GM12865 (cell line): ENCODE measurements at places on chromosomes 2 and 18.

DNA sequence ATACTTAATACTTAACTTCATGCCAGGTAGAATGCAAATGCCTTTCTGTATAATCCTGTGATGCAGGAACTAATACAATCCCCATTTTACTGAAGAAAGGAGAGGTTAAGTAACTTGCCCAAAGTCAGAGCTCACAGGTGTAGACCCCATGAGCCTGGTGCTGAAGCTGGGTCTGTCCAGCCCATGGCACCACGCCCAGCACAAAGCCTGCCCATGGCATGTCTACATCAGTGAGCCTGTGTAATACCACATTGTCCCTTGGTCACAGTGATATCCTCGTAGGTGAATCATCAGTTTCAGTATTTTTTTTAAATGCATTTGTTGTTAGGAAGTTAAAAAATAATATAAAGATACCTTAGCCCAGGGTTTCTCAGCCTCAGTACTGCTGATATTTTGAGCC is 69.9 kb upstream of the MCFD2 start:
- peak; percentile 69 for DNase-seq

GRCh38 chr2:69811591-69811990 is 17.9 kb upstream of the GMCL1 start:
- DNase-seq: no peak

DNA sequence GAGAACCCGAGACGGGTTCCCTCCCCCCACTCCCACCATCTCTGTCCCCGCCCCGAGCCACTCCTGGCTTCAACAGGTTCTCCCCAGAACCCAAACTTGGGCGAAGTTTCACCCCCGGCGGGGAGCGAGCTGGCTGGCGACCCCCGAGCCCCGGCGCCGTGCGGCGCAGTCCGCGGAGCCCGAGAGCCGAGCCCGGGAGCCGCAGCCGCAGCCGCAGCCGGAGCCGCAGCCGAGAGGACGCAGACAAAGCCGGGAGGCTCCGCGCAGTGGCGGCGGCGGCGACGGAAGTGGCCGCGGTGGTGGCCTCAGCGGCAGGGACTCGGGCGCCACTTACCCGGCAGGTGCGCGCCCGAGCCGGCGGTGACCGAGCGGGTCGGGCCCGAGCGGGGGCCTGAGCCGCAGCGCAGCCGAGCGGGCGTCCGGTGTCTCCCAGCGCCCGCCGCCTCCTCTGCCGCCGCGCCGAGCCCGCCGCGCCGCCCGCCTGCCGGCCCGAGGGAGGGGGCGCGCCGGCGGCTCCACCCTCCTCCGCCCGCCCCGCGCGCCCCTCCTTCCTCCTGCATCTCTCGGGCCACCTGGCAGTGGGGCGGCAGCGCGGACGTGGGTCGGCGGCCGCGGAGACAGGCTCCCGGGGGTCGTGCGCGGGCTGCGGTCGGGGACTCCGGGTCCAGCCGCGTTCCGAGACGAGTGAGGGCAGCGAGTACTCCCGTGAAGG is at the start of gene ECEL1:
TSS of gene ECEL1 (minus strand) at position 450 of the 712 bp plus-strand sequence. CDS start 1,181 bp downstream, outside the sequence.
- no peak for DNase-seq

GRCh38 chr2:208255557-208256106 is 761 bp upstream of the IDH1 start:
- DNase-seq: no peak

DNA sequence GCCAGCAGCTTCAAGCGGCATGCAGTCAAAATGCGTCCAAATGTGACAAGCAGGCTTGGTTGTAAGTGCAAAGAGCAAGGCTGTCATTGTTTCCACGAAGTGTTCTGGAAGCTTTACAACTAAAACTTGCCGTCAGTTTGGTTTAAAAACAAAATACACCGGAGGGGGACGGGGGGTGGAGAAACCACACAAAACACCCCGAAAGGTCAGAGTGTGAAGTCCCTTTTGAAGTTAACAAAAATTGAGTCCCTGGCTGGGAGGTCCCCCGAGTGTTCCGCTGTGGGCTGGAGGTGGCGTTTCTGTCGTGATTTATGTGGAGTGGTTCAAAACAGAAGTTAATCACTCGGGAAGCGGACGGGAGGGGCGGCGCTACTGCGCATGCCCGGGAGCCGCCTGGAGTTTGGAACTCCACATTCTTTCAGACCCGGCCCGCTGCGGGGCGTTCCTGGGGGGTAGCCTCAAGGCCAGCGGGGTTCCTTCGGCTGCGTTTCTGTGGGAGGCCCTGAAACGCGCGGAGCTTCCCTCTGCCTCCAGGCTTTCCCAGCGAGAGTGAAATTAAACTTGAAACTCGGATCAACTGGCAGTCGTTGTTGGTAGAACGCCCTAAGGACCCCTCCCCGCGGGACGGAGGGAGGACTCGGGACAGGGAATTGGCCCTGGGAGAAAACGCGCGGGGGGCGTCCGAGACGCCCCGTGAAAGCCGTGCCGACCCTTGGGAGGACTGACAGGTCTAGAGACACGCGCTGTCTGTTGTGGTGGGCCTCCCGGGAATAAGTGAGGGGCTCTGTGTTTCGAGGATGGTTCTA is 1.4 kb downstream of the TGIF1 start:
- DNase-seq: peak; percentile 27

- DNase-seq: no peak
Observed at GRCh38 chr2:144508172-144508851, 11.6 kb downstream of the ZEB2 start.

DNA sequence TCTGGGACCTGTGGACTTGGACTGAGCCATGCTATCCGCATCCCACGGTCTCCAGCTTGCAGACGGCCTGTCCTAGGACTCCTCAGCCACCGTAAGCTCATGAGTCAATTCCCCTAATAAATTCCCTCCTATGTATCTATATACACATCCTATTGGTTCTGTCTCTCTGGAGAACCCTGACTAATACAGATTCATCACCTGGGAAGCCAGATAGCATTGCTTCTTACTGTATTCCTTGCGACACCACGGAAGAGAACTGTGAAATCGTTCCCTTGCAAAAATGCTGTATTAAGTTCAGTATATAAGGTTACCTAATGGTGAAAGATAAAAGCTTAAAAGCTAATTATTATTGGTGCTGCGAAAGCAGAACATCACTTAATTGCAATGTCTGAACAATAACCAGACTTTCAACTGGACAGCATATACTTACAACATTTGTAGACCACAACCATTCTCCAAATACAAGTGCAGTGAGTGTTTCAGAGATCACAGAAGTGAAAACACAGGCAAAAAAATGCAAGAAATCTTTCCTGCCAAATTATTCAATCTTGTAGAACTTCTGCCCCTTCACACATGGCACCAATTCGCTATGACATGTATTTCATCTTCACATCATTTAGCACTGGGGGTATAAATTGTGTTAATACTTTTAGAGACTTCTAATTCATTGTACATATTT is 352.9 kb downstream of the TXNL1 start:
- DNase-seq: no peak

DNA sequence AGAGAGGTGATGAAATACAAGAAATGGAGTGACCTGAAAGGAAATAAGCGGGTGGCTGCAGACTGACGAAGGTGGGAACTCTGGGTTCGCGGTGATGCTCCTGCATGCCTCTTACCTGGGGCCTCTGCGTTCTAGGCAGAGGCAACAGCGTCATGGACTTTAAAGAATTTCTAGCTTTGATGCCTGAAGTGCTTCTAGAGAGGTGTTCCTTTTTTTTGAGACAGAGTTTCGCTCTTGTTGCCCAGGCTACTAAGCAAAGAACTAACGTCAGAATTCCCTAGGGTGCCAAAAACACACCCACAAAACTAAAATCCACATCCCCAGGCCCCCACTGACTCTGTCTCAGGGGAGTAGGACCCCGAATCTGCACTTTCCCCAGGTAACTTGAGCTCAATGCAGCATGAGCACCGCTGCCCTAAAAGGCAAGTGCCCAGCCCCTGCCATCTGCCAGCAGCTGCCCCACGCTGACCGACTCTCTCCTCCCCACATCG is 110.5 kb upstream of the ID2 start:
- DNase-seq: no peak

DNA sequence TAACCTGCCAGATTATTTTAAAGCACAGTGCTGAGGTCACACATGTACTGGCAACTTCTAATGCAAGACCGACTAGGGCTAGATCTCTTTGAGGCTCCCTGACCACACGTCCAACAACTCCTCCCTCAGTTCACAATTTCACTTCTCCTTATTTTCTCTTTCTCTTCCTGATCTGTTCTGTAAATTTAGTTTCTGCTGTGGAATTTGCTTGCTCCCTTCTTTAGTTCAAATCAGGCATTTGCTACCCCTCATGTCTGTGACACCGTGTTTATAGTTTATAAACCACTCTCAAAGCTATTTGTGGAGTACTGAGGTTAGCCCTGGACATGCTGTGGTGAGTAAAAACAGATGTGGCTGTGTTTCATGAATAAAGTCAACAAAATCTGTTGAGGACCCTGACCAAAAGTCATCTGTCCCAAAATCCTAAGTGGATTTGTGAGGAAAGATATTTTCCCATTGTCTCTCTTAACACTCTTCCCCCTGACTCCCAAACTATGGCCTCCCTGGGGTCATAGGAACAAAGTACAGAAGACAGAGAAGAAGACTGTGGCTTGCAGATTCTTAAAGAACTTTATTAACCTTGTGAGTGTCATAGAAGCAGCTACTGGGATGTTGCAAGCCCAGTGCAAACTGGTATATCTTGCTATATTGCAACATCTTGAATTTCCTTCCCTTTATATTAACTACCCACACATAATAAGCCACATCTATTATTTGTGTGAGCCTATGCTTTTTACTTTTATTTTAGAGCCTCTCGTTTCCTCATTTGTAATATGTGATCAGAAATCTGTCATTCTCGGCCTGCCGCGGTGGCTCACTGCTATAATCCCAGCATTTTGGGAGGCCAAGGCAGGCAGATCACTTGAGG is 3.5 kb upstream of the NAGK start:
- DNase-seq: peak; percentile 75

DNA sequence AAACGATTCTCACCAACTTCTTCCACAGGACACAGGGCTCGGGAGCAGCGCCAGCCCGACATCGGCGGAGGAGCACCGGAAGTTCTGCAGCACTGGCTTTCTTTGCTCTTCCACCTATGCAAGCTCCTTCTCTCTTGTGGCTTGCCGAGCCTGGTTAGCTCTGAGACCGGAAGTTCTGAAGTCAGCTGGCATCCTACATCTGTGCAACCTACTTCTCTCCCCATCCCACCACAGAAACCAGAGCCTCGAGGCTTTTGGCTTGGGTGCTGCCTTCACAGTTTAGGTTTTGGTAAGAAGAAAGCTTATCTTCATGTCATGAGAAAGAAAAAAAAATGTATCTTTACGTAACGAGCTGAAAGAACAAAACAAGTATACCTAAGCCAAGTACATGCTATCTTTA is 111.7 kb downstream of the ANKRD44 start:
- peak; percentile 98 for DNase-seq

DNA sequence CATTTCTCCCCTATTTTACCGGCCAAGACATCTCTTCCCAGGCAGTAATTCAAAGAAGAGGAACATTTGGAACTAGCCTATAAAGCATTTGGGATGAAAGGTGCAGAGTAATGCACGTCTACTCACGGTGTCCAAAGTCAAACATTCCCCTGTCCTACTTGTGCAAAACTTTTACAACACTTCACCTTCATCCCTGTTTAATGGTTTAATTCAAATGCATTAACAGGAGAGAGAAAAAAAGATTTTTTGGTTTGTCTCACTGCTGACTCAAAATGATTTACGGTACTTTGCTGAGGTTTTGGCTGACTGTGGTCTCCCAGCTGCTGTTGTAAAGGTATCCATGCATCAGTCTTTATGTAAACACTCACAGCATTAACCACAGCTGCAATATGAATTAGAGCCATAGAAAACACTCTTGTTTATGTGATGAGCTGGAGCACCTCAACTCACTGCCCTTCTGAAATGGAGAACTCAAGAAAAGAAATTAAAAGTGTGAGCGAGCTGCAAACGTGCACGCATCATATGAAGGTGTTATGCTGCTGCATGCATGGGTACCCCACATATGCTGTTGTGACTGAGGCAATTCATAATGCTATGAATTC is 220.5 kb downstream of the PIEZO2 start:
- peak; percentile 91 for DNase-seq
